ENCODE measurements at places on chromosomes 6 and 20.
A peak's percentile ranks its signal among the peaks of the same experiment; 100 is the strongest.

DNA sequence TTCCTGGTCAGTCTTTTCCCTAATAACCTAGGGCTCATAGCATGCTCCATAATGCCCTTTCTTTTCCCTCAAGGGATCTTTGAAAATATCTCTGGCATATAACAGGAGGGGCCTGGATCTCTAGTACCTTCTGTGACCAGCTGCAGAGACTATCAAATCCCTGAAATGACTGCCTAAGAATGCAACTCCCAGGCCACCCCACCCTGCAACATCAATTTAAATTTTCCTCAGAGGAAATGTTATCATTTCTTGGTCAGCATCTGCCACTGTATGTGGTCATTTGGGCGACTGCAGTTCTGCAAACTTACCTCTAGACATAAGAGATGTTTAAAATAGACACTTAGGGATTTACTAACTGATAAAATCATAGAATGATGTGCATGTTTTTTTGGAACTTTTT, 200.2 kb downstream of the KCNQ5 start:
- no peak for DNase-seq

DNA sequence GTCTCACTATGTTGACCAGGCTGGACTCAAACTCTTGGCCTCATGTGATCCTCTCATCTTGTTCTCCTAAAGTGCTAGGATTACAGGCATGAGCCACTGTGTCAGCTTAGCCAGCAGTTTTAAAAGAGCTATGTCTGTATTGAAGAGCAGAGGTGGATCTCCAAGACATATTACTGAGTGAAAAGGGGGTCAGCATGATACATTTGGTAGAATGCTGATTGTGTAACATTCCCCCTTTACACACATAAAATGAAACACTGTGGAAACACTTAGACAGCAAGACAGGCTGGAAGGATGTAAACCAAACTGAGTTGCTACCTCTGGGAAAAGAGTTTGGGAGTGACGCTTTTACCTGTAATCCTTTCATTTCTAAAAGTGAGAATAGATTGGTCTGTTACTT, 1.7 kb upstream of the RIPOR3 start:
- no peak for DNase-seq

- DNase-seq: no peak
Observed at GRCh38 chr6:7129360-7129759, 21.6 kb downstream of the RREB1 start.

- peak; percentile 28 for DNase-seq
Observed at GRCh38 chr6:24486065-24486464, 3.3 kb downstream of the GPLD1 start.

GRCh38 chr20:40010483-40010882, 678.6 kb downstream of the MAFB start:
- DNase-seq: no peak

- DNase-seq: no peak
Observed at GRCh38 chr6:130513770-130514169, 148.0 kb downstream of the TMEM200A start.

DNA sequence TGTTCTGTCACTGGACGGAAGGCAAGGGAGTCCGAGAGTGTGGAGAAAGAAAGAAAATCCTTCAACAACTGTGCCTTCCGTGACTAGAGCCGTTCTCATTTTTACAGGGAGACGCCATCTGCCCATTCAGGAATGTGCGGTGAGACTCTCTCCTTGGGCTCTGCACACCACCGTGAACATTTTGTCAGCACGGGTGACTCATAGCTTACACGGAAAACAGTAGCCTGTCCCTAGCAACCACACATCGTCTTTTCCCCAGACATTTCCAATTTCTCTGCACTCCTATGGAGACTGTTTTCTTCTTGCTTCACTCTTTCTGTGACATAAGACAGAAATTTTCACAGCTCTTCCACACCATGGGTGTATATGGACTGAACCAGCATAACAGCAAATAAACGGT, 55.1 kb downstream of the TBXT start:
- no peak for DNase-seq

DNA sequence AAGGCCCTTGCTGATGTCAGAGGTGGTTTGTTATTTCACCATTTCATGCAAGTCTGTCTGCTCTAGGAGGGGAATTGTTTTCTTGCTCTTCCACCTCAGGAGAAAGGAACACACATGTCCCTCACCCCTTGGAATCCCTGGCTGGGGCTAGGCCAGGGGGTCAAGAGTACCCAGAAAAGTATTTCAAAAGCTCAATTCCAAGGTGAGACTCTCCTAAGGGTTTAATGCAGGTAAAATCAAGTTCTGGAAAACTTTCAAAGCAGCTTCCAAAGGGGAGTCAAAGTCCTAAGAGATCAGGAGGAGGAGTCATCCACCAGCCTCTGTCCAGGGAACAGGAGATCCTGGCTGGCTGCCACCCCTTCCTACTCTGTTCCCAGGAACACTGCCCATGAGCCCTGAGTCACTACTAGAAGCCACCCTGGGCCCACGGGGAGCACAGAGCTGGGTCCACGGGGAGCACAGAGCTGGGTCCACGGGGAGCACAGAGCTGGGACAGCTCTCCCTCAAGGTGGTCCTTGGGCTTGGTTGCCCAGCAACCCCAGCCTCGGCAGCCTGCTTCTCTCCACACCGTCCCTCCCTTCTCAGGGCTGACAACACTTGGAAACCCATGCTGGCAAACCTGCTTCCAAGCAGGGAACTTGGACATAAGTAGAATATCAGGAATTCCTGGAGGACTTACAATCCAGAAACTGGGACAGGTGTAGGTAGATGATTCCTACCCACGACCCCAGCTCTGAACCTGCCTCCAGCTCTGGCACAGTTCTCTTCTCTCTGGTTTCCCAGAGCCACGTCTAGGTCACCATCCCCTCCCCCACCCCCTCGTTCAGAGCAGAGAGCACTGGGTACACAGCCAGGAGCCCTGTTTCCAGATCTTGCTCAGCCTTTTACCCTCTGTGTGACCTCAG, 35.3 kb upstream of the CDKN1A start:
- no peak for DNase-seq

DNA sequence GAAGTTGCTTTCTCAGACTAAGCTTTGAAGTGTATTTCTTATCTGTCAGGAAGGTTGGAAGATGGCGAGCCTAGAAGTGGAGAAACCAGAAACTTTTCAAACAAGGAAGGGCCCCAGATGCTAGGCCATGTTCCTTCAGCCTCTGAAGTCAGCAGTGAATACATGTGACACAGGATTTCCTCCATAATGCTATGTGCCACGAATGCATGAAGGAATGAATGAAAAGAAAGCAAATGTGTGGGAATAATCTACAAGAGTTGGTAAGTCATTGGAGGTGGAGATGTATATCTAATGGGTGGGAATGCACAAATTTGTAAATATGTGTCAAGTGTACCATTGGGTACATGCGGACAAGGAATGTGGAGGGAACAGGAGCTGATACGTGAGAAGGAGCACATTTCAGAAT, 123.2 kb upstream of the PRSS16 start:
- DNase-seq: no peak

- DNase-seq: no peak
Observed at GRCh38 chr6:137265561-137266308, 46.5 kb upstream of the IFNGR1 start.

DNA sequence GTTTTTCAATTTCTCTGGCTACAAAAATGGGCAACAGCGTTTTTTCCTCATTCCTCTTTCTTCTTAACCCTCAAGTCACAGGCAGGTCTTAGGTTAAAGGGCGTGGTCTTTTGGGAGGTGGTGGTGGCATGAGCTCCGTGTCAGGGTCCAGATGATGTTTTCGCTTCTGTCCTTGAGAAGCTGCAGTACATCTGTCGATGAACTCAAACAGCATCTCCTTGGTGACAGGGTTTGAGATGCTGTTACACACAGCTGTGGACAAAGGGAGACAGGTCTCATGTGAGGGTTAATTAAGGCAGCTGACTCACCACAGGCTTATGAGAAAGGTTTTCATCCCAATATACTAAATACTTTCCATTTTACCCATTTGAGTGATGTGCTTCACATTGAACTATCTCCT, 350.8 kb downstream of the RNGTT start:
- DNase-seq: no peak

- DNase-seq: no peak
Observed at GRCh38 chr20:38023181-38024001, 9.9 kb downstream of the TTI1 start.

DNA sequence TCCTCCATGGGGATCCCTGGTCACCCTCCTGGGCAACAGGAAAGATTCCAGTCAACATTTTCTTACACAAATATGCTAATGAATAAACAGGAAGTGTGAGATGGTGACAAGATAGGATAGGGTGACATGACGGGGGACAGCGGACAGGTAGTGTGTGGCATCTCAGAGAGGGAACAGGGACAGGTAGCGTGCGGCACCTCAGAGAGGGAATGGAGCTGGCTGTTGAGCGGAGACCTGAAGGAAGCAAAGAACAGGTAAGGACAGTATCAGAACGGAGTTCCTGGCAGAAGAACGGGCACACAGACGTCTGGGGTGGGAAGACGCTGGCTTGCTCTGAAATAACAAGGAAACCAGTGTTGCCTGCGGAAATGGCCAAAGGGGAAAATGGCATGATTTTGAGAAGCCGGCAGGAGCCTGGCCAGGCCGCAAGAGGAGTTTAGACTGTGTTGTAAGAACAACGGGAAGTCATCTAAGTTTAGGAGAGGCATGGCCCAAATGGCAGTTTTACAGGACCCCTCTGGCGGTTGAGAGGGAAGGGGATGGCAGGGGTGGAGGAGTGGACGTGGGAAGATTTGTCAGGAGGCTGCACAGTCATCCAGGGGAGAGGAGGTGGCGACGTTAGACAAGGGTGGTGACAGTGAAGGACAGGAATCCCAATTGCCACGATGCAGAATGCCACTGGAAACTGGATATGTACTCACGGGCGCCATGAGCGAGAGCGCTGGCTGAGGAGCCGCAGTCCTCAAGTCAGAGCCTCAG, 111.6 kb downstream of the JPH2 start:
- no peak for DNase-seq

- DNase-seq: no peak
Observed at GRCh38 chr20:23413862-23414422, 7.3 kb downstream of the NAPB start.

- DNase-seq: no peak
Observed at GRCh38 chr20:916125-916799, at the start of gene ANGPT4. Gene ANGPT4 (minus strand): TSS chr20:916334. CDS start chr20:916214, 120 bp downstream.

DNA sequence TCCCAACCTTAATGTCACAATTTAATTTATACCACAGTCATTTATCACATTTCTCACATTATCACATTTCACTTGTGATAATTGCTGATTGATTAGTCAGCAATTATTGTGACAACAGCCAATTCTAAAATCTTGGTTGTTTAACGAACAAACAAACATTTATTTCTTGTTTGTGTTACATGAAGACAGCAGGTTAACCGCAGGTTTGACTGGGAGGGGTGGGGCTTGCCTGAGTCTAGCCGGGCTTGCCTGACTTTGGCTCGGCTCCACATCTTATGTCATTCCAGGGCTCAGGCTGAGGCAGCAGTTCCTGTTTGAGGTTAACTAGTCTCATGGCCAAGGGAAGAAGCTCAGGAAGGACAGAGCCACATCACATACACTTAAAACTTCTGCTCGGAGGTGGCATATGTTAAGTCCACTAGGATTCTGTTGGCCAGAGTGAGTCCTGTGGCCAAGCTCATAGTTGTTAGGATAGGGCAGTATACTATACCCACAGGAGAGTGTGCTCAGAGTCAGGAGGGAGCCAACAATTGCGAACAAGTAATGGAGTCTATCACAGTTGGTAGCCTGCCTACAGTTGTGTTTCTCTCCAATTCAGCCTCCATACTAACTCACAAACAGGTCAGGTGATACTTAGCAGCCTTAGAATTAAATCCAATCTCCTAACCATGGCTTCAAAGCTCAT, 90.0 kb upstream of the IFNGR1 start:
- no peak for DNase-seq
